ENCODE measurements at places on chromosomes 2 and 18.
A peak's percentile ranks its signal among the peaks of the same experiment; 100 is the strongest.

GRCh38 chr2:232977438-232977971 is 35.6 kb downstream of the NGEF start:
- DNase-seq: no peak

GRCh38 chr2:77142141-77142540 is 380.0 kb downstream of the LRRTM4 start:
- no peak for DNase-seq

GRCh38 chr2:178286636-178287035 is 92.3 kb downstream of the OSBPL6 start:
- DNase-seq: no peak

DNA sequence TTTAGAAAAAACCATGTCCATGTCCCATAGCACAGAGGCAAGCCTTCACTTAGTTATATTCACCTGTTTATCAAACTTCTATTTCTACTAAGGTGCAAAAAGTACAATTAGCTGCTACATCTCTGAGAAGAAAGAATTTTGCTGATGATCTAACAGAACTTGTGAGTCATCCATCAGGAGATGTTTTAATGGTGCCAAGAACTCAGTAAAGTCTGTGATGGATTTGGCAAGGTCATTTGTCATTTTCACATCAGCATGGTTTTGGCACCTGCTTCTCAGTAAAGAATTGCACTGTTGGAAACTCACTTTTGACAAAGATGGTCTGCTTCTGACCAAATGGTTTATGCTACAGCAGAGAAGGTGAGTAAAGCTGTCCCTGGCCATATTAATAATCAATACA is 195.7 kb upstream of the TMEFF2 start:
- DNase-seq: no peak

DNA sequence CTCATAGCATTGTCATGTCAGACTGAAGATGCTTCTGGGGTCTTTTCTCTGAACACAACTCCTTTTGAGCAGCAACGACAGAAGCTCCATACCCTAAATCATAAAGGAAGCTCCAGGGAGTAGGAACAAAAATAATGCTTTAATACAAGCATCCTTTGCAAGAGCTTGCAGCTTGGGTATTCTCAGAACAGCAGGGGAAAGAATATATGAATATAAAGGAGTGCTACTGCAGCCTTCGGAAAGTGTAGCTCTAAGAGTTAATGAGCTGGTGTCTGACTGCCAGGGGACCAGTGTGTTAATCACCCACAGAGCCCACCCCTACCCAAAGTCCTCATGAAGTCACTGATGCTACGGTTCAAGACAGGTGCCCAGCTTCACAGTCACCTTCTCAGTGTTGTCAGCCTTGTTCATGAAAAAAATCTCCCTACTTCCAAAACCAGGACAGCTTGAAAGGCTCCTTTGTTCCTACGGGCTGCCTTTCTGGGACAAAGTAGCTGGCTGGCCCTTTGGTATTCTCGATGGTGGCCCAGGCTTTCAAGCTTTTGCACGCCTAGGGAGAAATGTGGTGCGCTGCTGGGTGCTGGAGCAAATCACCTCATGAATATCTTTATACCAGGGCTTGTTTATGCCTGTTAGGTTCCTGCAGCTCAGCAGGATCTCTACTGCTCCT is 259.7 kb downstream of the CMPK2 start:
- DNase-seq: no peak

- DNase-seq: no peak
Observed at GRCh38 chr2:163737190-163737439, 1.3 kb upstream of the FIGN start.

DNA sequence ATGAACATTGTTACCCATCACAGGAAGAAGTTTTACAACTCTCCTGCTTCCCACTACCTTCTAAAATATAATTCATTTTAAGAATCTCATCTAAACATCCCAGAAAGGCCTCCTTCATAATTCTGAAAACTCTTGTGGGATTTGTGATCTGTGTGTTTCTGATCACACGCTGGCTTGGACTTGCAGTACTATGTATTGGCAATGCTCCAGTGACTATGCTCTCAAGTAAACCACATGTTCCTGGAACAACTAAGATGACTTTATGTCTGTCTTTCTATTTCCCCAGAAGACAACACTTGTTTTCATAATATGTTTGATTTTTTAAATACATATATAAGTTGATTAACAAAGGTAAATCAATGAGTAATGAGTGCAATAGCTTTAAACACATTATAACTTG is 376.6 kb upstream of the NETO1 start:
- DNase-seq: no peak

DNA sequence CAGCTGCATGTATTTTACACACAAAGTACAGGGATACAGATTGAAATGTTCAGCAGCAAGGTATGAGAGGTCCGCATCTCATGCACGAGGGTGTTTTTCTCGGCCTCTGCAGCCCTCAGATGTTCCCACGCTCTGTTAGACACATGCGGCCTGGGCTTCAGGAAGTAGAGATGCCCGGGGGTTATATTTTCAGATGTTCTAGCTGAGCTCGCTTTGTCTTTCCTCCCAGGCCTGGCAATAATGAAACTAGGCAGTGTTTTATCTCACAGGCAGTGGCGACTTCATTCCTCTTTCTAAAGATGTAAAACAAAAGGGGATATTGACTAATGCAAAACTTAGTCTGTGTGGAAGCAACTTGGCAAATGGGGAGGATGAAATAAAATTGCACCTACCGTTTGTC is 190.7 kb downstream of the GBX2 start:
- DNase-seq: no peak

- no peak for DNase-seq
Observed at GRCh38 chr2:23904692-23905091, 22.2 kb downstream of the ATAD2B start.

- no peak for DNase-seq
Observed at GRCh38 chr2:118431165-118431517, 342.9 kb downstream of the INSIG2 start.

DNA sequence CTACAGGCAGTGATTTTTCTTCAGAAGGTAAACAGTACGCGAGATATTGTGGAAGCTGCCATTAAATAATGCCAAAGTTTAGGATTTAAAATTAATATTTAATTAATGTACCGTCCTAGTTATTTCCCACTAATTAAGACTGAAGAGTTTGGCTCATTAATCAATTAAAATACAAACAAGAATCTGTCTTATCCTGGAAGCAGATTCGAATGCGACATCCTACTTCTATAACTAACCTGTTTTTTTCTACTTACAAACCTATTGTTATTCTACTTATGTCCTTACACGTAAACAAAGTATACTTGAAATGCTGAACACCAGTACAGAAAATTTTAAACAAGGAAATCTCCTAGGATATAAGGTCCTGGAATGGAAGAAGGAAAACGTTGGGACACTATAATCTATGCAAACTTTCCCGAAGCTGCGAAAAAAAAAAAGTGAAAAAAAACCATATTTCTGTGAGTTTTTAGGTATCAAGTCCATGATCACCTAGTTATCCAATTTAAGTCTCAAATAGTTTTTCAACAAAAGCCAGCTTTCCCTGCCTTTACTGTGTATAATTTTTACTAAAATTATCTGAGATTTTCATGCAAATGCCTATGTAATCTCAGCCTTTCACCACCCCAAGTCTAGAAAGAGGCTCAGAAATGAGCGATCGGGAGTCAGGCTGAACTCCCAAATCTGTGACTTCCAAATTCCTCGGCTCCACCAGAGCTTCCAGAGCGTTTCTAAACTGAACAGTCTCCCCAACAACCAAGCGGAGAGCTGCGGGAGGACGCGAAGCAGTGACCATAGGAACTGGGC is 1.2 kb upstream of the C2orf15 start:
- no peak for DNase-seq

GRCh38 chr2:120949957-120950590 is 214.4 kb downstream of the GLI2 start:
- DNase-seq: no peak

DNA sequence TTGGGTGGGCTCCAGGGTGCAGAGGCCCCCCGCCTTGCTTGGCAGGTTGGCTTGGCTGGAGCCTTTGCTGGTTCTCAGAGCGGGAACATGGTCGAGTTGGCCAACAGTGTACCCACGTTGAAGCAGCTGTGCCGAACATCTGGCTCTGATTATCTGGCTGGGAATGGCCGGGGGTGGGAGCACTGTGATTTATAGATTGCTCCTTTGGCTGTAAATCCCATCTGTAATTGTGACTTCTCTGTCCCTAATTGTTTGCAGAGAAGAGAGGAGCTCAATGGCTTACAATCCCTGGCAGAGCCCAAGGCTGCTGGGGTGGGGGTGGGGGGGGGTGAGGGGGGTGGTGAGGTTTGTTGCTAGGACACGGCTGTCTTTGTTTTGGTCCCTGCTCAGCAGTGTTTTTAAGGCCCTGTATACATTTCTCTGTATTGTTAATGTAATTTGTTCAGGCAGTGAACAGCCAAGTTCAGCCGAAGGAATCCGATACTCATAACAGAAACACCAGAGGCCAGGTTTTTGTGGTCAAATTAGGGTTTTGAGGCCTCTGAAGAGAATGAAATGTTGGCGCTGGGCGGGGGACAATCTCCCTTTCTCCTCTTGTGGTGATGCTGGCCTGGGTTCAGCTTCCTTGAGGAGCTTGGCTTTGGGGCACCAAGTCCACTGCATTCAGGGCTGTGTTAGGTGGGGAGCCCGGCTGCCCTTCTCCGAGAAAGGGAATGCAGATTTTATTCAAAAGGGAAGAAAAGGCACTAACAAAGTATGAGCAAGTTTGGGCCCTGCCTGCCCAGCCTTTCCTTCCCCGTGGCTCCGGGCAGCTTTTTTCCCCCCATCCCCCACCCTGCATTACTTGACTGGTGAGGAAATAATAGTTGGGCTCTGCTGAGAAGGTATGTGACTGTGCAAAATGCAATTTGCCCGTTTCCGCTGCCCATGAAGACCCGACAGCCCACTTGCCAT is 82.5 kb downstream of the TCF7L1 start:
- no peak for DNase-seq

GRCh38 chr18:22045221-22045918 is 124.0 kb upstream of the GATA6 start:
- no peak for DNase-seq

- no peak for DNase-seq
Observed at GRCh38 chr2:11553661-11554398, 20.0 kb downstream of the GREB1 start.

- DNase-seq: peak; percentile 75
Observed at GRCh38 chr2:240913810-240914644, 7.9 kb downstream of the CROCC2 start.

GRCh38 chr2:37232131-37232933 is 874 bp downstream of the NDUFAF7 start:
- no peak for DNase-seq

GRCh38 chr2:23548143-23548769 is 163.3 kb downstream of the KLHL29 start:
- no peak for DNase-seq

DNA sequence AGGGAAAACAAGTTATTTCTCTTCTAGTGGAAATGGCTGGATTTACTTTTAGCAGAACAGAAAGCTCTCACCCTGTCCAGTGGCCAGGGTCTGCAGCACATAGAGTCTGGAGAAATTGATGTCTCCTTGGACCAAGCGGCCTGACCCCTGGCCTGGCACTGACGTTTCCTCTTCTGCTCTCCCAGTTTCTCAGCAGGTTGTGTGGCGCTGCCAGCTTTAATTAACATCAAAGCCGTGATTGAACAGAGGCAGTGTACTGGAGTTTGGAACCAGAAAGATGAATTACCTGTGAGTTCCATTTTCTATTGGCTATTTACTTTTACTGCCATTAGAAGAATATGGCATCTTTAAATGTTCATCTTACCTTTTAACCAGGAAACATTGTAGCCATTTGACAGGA is 20.9 kb downstream of the CD8A start:
- DNase-seq: no peak

DNA sequence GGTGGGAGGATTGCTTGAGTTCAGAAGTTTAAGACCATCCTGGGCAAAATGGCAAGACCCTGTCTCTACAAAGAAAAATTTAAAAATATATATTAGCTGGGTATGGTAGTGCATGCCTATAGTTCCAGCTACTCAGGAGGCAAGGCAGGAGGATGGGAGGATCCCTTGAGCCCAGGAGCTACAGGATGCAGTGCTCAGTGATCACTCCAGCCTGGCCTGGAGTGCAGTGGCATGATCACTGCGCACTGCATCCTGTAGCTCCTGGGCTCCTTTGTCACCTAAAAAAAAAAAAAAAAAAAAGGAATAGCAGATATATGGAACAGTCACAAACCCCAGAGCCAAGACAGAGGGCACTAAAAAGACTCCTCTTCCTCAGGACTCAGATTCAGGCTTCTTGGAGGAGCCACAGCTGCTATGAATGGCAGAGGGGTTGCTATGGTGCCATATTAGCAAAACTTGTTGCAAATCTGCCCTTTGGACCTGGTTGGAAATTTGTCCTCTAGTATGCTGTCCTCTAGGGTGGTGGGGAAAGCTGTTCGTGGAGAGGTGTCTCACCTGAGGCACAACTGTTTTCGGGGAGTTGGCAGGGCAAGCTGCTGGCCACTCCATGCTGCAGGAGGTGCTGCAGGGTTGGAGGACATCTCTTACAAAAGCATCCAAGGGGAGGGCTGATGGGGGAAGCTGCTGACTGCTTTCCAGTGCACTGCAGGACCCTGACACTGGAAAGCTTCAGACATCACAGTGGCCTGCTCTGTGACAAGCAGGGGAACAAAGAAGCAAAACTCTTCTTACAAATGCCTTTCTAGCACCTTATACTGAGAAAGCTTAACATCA is 22.7 kb downstream of the CYP20A1 start:
- DNase-seq: no peak

GRCh38 chr18:37305066-37305465 is 260.5 kb downstream of the CELF4 start:
- DNase-seq: no peak

- no peak for DNase-seq
Observed at GRCh38 chr2:9883897-9884296, 40.6 kb downstream of the TAF1B start.

- no peak for DNase-seq
Observed at GRCh38 chr2:79437433-79438267, 75.2 kb upstream of the CTNNA2 start.

GRCh38 chr2:141015341-141016047 is 1115.3 kb downstream of the LRP1B start:
- DNase-seq: no peak

GRCh38 chr2:96330407-96330806 is 5.2 kb upstream of the NCAPH start:
- DNase-seq: no peak

- no peak for DNase-seq
Observed at GRCh38 chr2:69238449-69239031, 148.5 kb downstream of the GFPT1 start.

GRCh38 chr2:234245945-234246344 is 195.4 kb downstream of the SPP2 start:
- no peak for DNase-seq

DNA sequence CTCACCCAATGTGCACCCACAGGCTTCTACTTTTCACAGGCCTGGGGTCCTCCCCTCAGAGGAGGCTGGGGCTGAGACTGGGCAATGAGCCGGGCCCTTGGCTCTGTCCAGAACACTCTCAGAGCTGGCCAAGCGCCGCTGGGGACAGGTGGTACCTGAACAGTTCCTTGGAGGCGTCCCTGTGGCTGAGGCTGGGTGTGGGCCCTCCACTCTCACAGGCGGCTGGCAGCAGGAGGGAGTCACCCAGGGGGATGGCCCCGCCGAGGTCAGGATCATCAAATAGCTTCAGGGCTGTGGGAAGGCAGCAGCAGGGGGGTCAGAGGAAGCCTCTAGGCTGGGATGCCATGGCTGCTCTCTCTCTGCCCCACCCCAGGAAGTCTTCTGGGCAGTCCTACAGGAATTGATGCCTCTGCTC is 27.1 kb downstream of the HS1BP3 start:
- no peak for DNase-seq
